Spinal cord (tissue), 10 donors: ENCODE measurements at places on chromosomes 4 and X. TPM values are rescaled to one million over a fixed set of nuclear protein-coding genes. Genes with fewer than 3 reads are reported as not detected.

The C1QTNF7 gene
- total RNA-seq = 8.4 TPM

The TSPAN6 gene
- 73.7 TPM for total RNA-seq

The GBA3 gene
- 0.40 TPM for total RNA-seq

The MAGEC2 gene
- total RNA-seq = not detected

The LARP1B gene
- total RNA-seq = 39.0 TPM

The KLHL13 gene
- total RNA-seq = 61.4 TPM

The GTPBP6 gene
- 28.5 TPM for total RNA-seq

The SYTL4 gene
- total RNA-seq = 9.0 TPM

The GLUD2 gene
- 5.6 TPM for total RNA-seq

DNA sequence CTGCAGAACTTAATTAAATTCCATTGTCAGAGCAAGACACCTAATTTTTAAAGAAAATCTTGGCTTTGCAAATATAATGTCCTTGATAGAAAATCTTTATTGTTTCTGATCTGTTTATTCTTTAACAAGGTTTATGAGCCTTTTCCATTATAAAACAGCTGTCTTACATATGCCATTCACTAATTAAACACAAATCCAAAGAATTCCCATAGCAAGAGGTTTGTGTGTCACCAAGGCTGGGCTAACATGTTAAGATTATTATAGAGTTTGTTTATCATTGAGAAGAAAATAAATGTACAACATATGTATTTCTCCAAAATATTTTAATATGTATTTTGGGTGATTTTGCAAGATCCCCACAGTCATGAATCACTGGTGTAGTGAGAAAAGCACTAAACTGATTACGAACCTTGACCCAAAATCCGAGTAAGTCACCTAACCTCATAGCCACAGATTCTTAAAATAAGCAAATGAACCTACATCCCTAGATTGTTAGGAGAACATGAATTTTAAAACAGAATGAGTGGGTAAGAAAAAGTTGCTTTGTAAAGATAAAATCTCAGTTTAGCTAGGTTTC, 694.8 kb upstream of the INTU start:
- no peaks in the 10 kb centered on the region for H3K27me3 ChIP-seq
- H3K4me3 ChIP-seq = no peak overlapping the region

DNA sequence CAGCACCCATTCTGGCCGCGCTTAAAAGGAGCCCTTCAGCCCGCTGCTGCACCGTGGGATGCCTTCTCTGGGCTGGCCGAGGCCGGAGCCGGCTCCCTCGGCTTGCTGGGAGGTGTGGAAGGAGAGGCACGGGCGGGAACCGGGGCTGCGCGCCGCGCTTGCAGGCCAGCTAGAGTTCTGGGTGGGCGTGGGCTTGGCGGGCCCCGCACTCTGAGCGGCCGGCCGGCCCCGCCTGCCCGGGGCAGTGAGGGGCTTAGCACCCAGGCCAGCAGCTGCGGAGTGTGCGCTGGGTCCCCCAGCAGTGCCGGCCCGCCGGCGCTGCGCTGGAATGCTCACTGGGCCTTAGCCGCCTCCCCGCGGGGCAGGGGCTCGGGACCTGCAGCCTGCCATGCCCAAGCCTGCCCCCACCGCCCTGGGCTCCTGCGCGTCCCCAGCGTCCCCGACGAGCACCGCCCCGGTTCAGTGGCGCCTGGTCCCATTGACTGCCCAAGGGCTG, 111.3 kb downstream of the PCDH18 start:
- no peaks in the 10 kb centered on the region for H3K36me3 ChIP-seq
- no peak overlapping the region for H3K4me3 ChIP-seq
- DNase-seq = no peak
- no peak overlapping the region for H3K27ac ChIP-seq

DNA sequence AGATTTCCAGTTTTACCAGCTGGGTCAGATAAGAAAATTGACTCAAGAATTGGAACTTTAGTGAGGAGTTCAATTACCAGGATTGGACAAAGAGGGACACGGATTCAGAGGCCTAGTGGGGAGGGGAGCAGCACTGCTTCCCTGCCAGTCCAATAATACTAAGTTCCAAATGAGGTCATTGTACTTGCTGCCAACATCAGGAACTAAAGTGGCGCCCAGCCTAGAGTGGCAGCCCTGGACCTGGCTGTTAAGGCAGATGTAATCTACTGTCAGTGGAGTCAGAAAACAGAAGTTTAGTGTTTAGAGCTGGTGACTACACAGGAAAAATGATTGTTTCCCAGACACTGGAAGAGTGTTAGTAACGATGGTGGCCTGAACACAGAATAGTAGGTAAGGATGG, 42.7 kb upstream of the RAPGEF2 start:
- H3K36me3 ChIP-seq = no peaks in the 10 kb centered on the region
- H3K4me3 ChIP-seq = no peak overlapping the region
- peak; percentile 40 for DNase-seq
- H3K27me3 ChIP-seq = no peaks in the 10 kb centered on the region
- peaks cover 20% of the 10 kb centered on the region for H3K4me1 ChIP-seq

GRCh38 chrX:78945186-78945912, at the start of gene P2RY10:
Gene P2RY10, plus strand, starts transcription at chrX:78945391. Its CDS starts 15,130 bp downstream, at chrX:78960521.
- no peak for DNase-seq
- no peaks in the 10 kb centered on the region for H3K36me3 ChIP-seq
- H3K4me3 ChIP-seq = no peak within 1 kb of the TSS
- H3K4me1 ChIP-seq = no peaks in the 10 kb centered on the region
- no peak within 1 kb of the TSS for H3K27ac ChIP-seq
- H3K27me3 ChIP-seq = no peaks in the 10 kb centered on the region

DNA sequence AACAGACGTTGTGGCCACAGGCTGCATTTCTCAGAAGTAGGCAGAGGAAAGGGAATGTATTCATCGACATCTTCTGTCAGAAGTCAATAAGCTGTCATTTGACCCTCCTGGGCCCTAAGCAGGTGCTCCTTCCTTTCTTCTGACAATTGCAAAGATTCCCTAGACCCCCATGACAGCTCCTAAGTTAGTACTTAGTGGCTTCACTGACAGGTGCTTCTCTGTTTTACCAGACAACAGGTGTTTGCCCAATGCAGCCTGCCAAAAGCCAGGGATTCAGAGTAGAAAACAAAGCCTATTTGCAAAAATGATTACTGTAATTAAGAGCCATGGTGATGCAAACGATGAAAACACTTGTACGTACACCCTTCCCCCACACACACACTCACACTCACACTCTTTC, 7.5 kb upstream of the FGF5 start:
- no peak overlapping the region for H3K4me3 ChIP-seq
- H3K27ac ChIP-seq = no peak overlapping the region
- H3K36me3 ChIP-seq = no peaks in the 10 kb centered on the region
- peaks cover 7% of the 10 kb centered on the region for H3K4me1 ChIP-seq
- DNase-seq = peak; percentile 31

GRCh38 chr4:175419236-175419718, 392.8 kb downstream of the GPM6A start:
- peak overlapping the region; percentile 30 for H3K27ac ChIP-seq
- no peaks in the 10 kb centered on the region for H3K27me3 ChIP-seq
- no peaks in the 10 kb centered on the region for H3K4me1 ChIP-seq

DNA sequence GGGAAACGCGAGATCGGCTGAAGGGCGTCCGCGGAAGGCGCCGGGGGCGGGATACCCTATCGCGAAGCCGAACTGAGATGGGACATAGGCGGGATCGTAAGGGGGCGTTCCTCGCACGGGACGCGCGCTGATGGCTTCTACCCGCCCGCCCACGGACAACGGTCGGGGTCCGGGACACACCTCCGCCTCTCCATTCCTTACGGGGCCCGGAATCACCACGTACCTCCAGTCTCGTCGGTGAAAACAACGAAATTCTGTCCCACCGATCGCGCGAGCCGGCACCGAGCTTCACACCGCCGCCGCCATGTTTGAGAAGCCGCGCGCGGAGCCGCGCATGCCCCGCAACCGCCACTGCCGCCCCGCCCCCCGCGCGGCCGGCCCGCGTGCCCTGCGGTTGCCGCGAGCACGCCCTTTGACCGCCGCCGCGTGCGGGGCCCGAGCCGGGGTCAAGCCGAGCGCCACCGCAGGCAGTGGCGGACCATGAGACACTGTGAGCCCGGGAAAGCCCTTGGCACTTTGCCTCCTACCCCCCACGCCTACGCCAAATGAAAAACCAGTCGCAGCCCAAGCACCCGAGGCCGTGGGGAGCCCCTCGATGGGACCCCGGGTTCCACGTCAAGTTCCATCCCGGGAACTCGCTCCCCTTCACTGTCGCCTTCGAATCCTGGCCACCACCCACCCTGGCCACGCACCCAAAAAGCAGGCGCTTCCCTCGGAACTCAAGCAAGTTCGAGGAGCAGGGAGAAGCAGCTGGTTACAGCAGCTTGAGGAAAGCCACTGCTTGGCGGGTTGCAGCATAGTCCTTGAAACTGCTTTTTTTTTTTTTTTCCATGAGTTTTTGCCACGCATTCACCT, at the start of gene SCML2:
Gene SCML2, minus strand, starts transcription at position 320 of the 855 bp plus-strand sequence. CDS start 20,617 bp downstream, outside the sequence.
- DNase-seq = peak; percentile 15
- H3K4me1 ChIP-seq = no peaks in the 10 kb centered on the region
- H3K27ac ChIP-seq = peak within 1 kb of the TSS; percentile 67

DNA sequence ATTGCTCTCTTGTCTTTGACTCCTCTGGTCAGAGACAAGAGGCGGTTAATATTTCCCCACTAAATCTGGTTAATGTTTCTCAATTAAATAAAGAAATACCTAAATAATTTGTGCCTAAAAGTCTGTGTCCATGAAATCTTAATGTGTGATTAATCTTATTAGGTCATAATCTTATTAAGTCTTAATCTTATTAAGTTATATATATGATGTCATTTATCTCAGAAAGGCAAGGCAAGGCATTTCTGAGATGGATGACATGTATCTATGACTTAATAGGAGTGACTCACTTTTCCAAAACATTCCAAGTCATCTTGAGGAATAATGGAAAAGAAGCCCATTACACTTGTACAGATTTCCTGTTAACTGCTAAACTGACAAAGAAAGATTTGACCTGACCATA, 74.7 kb downstream of the TRAM1L1 start:
- H3K4me3 ChIP-seq = no peak overlapping the region
- no peak for DNase-seq
- H3K27me3 ChIP-seq = no peaks in the 10 kb centered on the region
- H3K27ac ChIP-seq = no peak overlapping the region
- H3K4me1 ChIP-seq = no peaks in the 10 kb centered on the region
- no peaks in the 10 kb centered on the region for H3K36me3 ChIP-seq

DNA sequence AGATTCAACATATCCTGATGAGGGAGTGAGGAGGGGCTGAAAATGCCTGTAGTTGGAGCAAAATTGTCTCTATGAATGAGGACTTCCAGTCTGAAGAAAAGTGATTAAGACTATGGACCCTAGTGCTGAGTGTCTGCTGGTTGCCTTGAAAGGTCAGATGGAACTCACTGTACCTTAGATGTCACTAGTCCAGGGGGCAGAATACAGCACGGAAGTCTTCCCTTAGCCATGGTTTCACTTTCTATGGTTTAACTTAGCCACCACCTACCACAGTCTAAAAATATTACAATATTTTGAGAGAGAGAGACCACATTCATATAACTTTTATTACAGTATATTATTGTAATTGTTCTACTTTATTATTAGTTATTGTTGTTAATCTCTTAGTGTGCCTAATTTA, 223.1 kb downstream of the FMR1NB start:
- no peak overlapping the region for H3K4me3 ChIP-seq
- no peaks in the 10 kb centered on the region for H3K36me3 ChIP-seq
- no peak for DNase-seq
- no peaks in the 10 kb centered on the region for H3K4me1 ChIP-seq
- no peaks in the 10 kb centered on the region for H3K27me3 ChIP-seq
- no peak overlapping the region for H3K27ac ChIP-seq

- no peak for DNase-seq
- no peaks in the 10 kb centered on the region for H3K36me3 ChIP-seq
- no peak overlapping the region for H3K4me3 ChIP-seq
- H3K27me3 ChIP-seq = no peaks in the 10 kb centered on the region
These were observed 98.4 kb downstream of the ZAR1 start for GRCh38 chr4:48588230-48589097.
